ENCODE measurements at places on chromosomes 1 and 21.

DNA sequence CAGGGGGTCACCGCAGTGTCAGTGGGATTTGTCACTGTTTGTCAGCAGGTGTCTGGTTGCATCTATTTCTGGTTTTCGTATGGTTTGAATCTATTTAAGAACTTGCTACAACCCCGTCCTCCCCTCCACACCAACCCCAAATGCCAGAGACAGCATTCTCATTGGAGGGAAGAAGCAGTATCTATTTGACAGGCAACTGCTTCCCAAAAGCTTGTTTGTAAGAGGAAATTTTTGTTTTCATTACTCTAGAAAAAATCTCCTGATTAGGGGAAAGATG lies 54.4 kb downstream of the NR5A2 start:
- no peak for DNase-seq

DNA sequence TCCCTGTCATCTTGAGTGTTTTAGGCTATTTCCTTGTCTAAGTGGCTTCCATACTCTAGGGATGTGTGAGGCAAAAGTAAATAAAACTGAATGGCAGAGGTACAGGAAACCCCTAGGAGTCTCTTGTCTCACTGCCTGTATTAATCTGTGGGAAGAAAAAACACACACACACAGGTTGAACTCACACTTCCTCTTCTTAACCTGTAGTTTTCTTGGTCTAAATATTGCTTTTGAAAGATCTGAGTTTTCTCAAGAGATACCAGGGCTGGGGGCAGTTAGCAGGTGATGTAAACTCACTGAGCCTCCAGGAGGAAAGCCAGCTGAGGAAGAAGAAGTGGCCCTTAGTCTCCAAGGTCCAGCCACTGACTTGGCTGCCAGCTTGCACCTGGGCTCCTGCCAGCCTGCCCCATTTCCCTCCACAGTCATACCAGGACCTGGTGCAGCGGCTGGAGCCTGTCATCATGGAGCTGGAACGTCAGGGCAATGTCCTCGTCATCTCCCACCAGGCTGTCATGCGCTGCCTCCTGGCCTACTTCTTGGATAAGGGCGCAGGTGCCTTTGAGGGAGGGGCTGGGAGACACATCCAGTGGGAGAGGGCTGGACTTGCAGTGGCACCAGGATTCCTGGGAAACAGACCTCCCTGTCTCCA lies 16.9 kb downstream of the PFKFB2 start:
- DNase-seq = no peak

- DNase-seq = no peak
Observed at GRCh38 chr1:230361941-230362340, 64.2 kb downstream of the PGBD5 start.

DNA sequence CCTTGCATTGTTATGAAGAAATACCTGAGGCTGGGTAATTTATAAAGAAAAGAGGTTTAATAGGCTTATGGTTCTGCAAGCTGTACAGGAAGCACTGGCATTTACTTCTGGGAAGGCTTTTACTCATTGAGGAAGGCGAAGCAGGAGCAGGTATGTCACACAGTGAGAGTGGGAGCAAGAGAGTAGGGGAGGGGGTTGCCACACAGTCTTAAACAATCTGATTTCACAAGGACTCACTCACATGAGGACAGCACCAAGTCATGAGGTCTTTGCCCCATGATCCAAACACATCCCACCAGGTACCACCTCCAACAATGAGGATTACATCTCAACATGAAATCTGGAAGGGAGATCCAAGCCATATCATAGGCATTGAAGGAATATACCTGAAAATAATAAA lies 127.2 kb downstream of the EVI5 start:
- no peak for DNase-seq

- DNase-seq = no peak
Observed at GRCh38 chr1:221753828-221754188, 11.9 kb upstream of the DUSP10 start.

GRCh38 chr1:50105433-50105832 lies 3.3 kb upstream of the ELAVL4 start:
- no peak for DNase-seq

GRCh38 chr1:25871704-25872494 lies 3.6 kb downstream of the PAQR7 start:
- no peak for DNase-seq

- no peak for DNase-seq
Observed at GRCh38 chr21:15141261-15141970, 76.6 kb upstream of the NRIP1 start.

DNA sequence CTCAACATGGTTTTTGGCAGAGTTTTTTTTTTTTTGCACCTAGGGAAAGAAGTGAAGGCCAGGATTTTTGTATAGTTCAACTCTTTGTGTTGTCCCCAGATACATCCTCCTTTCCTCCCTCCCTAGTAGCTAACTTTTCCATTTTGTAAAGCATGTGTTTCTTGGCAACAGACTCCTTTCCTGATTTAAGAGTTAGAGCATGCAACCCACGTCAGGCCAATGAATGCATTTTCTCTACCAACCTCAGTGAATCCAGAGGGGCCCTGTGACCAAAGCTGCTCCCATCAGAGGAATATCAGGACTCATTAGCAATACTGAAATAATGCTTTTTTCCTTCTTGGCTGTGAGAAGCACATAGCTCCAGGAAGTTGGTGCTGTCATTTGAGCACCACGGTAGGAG lies 287.2 kb downstream of the LMO4 start:
- no peak for DNase-seq

- DNase-seq = no peak
Observed at GRCh38 chr1:156316909-156317308, 17.8 kb upstream of the VHLL start.

- DNase-seq = no peak
Observed at GRCh38 chr1:208089761-208090370, 154.3 kb downstream of the PLXNA2 start.

DNA sequence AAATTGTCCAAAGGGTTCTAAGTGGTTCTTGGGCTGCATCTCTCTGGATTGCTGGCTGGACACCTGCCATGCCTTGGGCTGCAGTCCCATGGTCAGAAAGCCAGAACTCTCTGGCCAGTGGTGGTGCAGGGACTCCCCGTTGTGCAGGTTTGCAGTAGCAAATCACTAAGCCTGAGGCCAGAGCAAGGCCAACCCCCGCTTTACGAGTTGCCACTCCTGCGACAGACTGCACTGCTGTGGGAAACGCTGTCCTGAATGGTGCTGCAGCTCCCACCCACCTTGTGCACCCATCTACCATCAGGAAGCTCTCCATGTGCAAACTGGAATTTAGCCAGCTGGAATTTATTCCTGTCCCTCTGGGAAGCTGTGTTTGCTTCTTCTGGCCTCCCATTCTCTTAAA lies 45.7 kb downstream of the LHX4 start:
- no peak for DNase-seq
